ENCODE measurements at places on chromosomes 5 and 9.

DNA sequence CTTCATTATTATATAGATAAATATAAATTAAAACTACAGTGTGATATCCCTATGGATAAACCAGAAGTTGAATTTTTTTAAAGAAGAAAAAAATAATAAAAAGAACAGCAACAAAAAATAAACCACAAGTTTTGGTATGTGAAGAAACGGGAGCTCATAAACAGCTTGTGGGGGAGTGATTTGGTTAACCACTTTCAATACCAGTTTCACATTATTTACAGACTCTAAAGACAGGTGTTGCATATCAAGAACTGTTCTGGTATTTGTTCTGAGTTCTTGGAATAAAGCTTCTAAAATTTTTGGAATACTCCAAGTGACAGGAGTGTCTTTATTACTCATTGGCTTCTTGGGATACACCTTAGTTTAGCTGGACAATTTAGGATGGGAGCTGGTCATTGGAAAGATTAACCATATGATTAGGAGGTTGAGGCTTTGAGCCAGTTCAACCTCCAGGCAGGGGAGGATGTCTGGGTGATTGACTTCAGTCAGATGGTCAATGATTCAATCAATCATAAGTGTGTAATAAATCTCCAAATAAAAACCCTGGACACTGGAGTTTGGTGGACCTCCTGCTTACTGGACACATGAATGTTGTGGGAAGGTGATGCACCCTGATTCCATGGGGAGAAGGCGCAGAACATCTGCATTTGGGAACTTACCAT is 2223.1 kb upstream of the C9orf72 start:
- no peaks in the 10 kb centered on the region for H3K27me3 ChIP-seq
- DNase-seq, result no peak
- H3K4me1 ChIP-seq, result no peaks in the 10 kb centered on the region
- no peaks in the 10 kb centered on the region for H3K36me3 ChIP-seq

DNA sequence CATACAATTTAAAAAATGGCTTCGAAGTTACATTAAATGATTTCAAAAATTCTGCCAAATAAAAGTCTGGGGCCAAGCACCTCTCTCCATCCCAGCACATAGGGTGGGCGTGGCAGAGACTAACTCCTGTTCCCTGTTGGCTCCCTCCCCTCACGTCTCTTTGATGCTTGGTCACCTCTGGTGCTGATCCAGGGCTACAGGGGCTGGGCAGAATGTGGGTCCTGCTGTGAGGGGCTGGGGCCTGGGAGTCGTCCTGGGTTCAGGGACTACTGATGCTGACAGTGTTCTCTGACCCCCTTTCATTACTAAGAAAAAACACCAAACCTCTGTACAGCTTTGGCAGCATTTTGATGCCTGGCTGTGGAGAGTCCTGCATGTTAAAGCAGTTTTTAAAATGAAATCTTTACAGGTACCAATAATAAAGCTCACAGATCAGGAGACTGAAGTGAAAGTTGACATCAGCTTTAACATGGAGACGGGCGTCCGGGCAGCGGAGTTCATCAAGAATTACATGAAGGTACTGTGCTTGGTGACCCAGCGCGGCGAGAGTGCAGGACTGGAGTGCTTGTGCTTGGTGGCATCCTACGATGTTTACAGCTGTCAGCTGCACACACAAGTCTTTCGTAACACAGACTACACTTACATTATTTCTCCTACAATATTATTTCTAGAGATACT is 29.0 kb downstream of the TENT4A start:
- H3K4me3 ChIP-seq, result no peak overlapping the region
- H3K27me3 ChIP-seq, result no peaks in the 10 kb centered on the region
- H3K4me1 ChIP-seq, result peaks cover 12% of the 10 kb centered on the region
- no peak overlapping the region for H3K27ac ChIP-seq
- peaks cover 66% of the 10 kb centered on the region for H3K36me3 ChIP-seq

- no peak overlapping the region for H3K4me3 ChIP-seq
- H3K36me3 ChIP-seq, result no peaks in the 10 kb centered on the region
- no peak overlapping the region for H3K27ac ChIP-seq
- H3K27me3 ChIP-seq, result peaks cover 5% of the 10 kb centered on the region
Measured at GRCh38 chr5:174272671-174273070, 227.2 kb downstream of the NSG2 start.

- H3K27me3 ChIP-seq, result no peaks in the 10 kb centered on the region
- no peak overlapping the region for H3K27ac ChIP-seq
- peaks cover 47% of the 10 kb centered on the region for H3K36me3 ChIP-seq
- no peak for DNase-seq
- H3K4me1 ChIP-seq, result peaks cover 7% of the 10 kb centered on the region
Measured at GRCh38 chr9:131167146-131167692, 41.8 kb downstream of the NUP214 start.

- H3K36me3 ChIP-seq, result peaks cover 54% of the 10 kb centered on the region
- H3K4me1 ChIP-seq, result no peaks in the 10 kb centered on the region
- DNase-seq, result no peak
- H3K4me3 ChIP-seq, result no peak overlapping the region
- H3K27ac ChIP-seq, result no peak overlapping the region
Measured at GRCh38 chr5:1488882-1489680, 34.7 kb downstream of the LPCAT1 start.

Measured in left ventricle myocardium inferior (tissue), 1 donor.